ENCODE measurements at places on chromosomes 2 and 18. TPM values are rescaled to one million over a fixed set of nuclear protein-coding genes. Genes with fewer than 3 reads are reported as not detected.
A peak's percentile ranks its signal among the peaks of the same experiment; 100 is the strongest.

DNA sequence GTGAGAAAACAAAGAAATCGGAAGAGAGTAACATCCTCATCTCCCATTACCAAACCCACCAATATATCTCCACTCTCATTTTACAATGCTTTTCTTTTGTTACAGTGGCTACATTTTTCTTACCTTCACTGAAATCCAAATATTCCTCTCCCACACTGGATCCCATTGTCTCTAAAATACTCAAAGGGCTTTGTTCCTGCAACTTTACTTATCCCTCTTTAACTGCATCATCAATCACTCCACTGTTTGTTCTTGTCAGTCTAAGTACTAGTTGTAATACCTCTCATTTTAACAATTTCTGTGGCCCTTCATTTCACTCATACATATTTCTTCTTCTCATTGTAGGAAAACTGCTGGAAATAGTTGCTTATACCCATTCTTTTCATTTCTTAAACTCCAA, 464.2 kb upstream of the PIK3C3 start:
- no peak for DNase-seq

GRCh38 chr2:160507464-160507863, 13.9 kb upstream of the RBMS1 start:
- DNase-seq, result no peak

DNA sequence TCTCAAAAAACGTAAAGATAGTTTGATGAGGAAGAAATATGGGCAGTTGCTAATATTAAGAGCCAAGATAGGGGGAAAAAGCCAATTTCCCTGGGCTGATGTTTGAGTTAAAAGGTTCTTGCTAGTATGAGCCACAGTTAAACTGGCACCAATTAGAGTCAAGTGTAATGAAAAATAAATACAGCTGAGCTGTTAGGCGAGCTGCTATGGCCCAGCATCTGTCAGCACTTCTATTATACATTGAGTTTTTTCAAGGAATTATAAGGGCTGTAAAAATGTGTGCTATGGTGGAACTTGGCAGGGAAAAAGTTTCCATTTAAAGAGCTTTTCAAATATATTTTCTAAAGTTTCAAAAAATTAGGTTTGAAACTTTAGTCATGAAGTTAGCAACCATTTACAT, 279.6 kb downstream of the CYRIA start:
- DNase-seq, result no peak

DNA sequence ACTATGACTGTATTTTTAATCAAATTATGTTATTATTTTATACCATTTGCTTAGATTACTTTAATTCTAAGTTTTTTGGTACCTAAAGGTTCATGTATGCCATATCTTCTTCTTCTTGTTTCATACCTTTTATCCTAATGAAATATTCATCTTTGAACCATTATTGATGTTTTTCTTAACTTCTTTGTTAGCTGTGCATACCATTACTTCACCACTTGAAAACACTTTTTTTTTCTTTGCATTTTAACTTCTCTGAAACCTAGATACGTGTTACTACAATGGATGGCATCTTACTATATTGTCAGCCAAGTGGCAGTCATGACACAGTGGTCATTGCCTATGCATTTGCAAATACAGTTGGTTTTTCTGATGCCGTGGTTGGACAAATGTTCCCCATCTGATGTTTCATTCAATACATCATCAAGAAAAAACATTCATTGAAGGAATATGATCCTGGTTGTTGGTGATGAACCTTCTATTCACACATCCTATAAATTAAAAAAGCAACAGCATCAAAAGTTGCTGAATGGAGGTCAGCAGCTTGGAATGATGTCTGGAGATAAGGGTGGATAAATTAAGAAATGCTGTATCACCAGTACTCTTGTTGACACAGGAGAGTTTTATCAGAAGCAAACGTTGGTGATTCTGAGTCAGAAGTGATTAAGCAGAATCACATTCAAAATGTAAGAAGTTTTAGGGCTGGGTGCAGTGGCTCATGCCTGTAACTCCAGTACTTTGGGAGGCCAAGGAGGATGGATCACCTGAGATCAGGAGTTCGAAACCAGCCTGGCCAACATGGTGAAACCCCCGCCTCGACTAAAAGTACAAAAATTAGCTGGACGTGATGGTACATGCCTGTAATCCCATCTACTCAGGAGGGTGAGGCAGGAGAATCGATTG, 7.4 kb downstream of the IL36A start:
- no peak for DNase-seq

- DNase-seq, result no peak
These were observed 62.9 kb downstream of the KCNE4 start for GRCh38 chr2:223114917-223115316.

DNA sequence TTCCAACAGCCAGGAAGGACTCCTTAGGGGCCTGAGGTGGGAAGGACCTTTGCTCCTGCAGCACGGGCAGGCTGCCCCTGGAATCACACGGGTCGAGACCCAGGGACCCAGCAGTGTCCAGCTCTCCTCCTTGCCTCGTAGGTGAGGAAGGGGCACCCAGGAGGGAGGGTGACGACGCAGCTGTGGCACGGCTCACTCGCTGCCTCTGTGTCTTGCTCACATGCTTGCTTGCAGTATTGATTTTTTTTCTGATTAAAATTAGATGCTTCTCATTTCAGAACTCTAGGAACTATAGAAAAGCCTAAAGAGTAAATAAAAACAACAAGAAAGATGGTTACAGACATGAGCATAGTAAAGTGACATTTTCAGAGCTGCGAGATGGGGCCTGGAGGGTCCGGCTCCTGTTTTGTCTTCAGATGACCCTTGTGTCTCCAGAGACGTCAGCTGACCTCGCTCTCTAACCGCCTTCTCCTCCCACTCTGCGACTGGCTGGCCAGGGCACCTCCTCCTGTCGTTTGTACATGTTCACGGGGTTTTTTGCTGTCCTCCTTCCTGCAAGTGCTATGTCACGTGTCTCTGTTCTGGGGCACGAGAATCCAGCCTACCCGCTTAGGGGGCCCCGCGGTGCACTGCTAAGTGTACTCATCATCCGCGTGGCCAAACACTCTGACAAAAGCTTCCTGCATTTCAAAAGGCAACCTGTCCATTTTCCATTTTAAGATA, 65.7 kb upstream of the ZNF236 start:
- no peak for DNase-seq

DNA sequence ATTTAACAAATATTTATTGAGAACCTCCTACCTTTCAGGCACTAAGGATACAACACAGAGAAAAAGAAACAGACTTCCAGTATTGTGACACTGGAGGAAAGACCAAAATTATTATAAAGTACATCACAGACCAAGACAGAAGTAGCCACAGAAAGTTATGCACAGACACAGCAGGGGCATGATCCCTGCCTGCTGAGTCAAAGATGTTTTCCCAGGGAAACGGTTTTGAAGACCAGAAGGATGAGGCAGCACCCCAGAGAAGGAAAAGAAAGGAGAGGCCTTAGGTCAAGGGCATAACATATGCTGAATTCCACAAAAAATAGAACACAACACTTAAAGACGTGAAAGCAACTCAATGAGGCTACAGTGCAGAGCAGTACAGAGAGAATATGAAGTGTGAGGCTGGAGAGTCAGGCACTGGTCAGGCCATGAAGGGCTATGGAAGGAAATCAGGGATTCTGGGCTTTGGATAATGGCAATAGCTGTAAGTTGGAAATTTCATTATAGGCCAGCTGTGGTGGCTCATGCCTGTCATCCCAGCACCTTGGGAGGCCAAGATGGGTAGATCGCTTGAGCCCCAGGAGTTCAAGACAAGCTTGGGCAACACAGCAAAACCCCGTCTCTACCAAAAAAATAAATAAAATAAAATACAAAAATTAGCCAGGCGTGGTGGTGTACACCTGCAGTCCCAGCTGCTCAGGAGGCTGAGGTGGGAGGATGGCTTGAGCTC, 8.2 kb downstream of the ADAM17 start:
- no peak for DNase-seq

GRCh38 chr2:117958186-117958585, 55.7 kb downstream of the CCDC93 start:
- no peak for DNase-seq

GRCh38 chr2:9668687-9669345, 38.0 kb upstream of the YWHAQ start:
- DNase-seq, result no peak

DNA sequence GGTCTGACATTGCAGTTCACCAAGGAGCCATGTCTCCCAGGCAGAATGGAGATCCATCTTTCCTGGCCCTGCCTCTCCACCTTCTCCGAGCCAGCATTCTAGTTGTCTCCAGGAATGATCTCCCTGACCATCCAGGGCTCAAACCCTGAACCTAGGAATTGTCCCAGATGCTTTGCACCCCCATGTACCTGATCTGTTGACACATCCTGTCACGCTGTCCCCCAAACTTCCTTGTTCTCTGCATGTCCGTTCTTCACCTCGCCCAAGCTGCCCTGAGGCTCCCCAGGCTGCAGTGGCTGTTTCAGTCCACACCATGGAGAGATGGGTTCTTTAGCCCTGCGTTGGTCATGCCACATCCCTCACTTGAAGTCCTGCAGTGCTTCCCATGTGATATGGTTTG, 7.0 kb upstream of the MBP start:
- DNase-seq, result no peak

- DNase-seq, result no peak
These were observed 74.5 kb downstream of the SPRED2 start for GRCh38 chr2:65357959-65358294.

DNA sequence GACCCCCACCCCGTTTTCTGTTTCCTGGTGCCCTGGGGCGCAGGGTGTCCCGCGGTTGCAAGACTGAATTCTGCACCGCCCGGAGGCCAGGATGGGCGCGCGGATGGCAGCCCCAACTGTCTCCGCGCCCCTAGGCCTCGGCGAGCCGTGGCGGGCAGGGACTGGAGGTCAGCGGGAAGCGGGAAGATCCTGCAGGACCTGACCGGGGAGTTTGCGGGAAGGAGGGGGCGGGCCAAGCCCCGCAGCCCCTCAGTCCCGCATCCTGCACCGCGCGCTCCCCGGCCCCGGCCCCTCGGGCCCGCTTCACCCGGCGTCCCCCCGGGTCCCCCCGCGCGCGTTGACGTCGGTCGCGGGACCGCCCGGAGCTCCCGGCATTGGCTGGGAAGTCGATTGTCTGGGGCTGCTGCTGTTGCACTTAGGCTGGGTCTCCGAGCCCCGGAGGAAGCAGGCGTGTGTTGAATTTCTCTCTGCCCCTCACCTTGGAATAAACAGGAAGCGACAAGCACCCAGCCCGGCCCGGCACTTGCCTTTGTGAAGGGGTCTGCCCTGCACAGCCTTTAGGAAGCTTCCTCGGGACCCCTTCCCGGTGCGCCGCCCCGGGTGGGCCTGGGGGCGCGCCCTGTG, at the start of gene LDLRAD4:
Gene LDLRAD4, plus strand, starts transcription at position 393 of the 624 bp plus-strand sequence.
- peak; percentile 84 for DNase-seq

- DNase-seq, result no peak
These were observed 4.0 kb downstream of the B4GALT6 start for GRCh38 chr18:31680433-31680811.

DNA sequence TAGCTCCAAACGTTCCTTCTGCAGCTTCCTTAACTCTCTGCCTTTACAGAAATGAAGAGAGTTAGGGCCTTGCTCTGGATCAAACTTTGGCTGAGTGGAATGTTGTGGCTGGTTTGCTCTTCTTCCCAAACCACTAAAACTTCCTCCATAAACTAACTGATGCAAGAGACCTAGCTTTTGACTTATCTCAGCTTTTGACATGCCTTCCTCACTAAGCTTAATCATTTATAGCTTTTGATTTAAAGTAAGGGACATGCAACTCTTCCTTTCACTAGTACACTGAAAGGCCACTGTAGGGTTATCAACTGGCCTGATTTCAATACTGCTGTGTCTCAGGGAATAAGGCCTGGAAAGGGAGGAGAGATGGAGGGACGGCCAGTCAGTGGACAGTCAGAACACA, 8.3 kb downstream of the PXDN start:
- DNase-seq, result no peak

DNA sequence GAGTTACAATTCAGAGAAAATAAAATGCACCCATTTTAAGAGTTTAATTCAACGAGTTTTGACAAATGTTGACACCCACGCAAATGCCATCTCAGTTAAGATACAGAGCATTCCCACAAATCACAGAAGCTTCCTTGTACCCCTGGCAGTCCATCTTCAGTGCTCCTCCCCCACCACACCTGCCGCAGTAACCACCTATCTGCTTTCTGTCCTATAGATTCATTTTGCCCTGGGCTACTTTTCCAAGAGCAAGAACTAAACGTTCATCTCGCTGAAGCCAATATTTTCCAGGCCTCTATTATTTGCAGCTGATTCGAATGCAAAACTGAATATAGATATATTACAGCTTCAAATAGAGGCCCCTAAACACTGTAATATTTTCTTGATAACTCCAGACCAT, 13.4 kb upstream of the HPCAL1 start:
- DNase-seq, result no peak

DNA sequence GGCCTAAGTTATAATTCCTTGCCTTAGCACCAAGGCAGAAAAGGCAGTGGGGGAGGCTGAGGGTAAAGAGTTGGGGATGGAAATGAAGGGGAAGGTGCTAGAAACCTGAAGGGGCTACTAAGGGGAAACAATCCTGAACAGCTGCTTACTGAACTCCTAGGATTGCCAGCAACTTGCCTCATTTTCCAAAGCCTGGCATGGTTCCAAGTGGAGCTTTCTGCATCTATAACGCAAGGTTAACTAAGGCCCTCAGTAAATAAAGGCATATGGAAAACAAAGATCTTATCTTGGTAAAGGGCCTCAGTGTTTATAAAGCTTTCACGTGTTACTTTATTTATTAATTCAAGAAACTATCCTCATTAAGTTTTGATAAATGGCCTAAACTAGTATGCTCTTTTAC, 10.9 kb downstream of the MEP1B start:
- DNase-seq, result peak; percentile 30

DNA sequence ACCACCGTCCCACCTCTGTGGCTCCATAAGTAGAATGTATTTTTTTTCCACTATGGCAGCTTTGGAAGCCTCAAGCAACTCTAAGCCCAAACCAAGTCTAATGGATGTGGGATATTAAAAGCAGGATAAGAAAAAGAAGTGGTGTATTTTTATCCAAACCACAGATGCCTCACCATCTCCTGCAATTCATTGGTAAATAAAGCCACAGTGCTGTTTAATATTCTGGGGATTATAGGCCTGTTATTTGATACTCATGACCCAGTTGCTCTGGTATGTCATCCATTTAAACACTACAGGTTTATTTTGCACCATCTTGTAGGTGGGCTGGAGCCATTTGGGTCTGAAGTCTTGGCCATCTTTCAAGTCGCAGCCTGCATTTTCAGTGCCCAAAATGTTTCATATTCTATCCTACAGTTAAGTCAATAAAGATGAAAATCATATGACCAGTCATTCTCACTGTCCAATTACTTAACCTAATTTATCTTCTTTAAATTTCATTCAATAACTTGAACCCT, 279.5 kb upstream of the EPHA4 start:
- no peak for DNase-seq

GRCh38 chr2:178072383-178073301, at the start of gene PDE11A:
Gene PDE11A (minus strand): TSS chr2:178072777. CDS start chr2:178072437, 340 bp downstream.
- DNase-seq, result peak; percentile 93

GRCh38 chr2:109258376-109258775, 129.4 kb downstream of the SH3RF3 start:
- DNase-seq, result peak; percentile 32

The TANC1 gene
- 39.0 TPM for total RNA-seq

The PLCD4 gene
- 11.0 TPM for total RNA-seq

The IL36B gene
- total RNA-seq, result not detected

The MOGAT1 gene
- total RNA-seq, result not detected

The PSMA8 gene
- total RNA-seq, result not detected

The GALNT3 gene
- 38.6 TPM for total RNA-seq

The HOXD9 gene
- 36.5 TPM for total RNA-seq

The COL3A1 gene
- total RNA-seq, result 138 TPM

The UGT1A3 gene
- total RNA-seq, result 0.57 TPM
